ENCODE measurements at places on chromosomes 2 and 18.

DNA sequence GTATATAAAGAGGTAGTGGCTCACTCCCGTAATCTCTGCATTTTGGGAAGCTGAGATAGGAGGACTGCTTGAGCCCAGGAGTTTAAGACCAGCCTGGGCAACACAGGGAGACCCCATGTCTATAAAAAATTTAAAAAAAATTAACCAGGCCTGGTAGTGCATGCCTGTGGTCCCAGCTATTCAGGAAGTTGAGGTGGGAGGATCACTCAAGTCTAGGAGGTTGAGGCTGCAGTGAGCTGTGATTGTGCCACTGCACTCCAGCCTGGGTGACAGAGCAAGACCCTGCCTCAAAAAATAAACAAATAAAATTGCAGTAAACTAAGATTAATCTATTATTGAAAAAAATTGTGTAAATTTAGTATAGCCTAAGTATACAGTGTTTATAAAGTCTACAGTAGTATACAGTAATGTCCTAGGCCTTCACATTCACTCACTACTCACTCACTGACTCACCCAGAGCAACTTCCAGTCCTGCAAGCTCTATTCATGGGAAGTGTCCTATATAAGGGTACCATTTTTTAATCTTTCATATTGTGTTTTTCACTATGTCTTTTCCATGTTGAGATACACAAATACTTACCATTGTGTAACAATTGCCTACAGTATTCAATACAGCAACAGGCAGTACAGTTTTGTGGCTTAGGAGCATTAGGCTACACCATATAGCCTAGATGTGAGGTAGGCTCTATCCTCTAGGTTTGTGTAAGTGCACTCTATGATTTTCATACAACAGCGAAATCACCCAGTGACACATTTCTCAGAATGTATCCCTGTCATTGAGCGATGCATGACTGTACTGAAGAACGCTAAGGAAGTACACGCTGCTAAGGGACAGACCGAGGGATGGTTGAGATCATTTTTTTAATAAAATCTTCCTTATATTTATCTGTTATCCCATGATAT lies 10.4 kb upstream of the MAP4K3 start:
- no peak for DNase-seq

- DNase-seq: no peak
Measured at GRCh38 chr2:241134711-241135110, 14.6 kb downstream of the PASK start.

GRCh38 chr2:205734436-205735037 lies 52.2 kb downstream of the NRP2 start:
- no peak for DNase-seq

- DNase-seq: no peak
Measured at GRCh38 chr2:235692671-235693171, 198.9 kb downstream of the AGAP1 start.

DNA sequence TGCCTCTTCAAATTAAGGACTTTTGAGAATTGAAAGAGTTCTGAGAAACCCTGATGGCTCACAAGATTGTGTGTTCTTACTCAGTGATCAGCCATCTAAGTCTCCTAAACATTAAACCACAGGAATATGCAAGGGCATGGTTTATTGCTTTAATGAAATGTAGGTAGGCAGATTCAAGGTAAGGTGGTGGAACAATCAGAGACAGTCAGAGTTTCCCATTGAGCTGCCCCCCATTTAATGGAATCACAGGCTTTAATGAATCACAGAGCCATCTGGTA lies 107.8 kb upstream of the LRATD1 start:
- no peak for DNase-seq

DNA sequence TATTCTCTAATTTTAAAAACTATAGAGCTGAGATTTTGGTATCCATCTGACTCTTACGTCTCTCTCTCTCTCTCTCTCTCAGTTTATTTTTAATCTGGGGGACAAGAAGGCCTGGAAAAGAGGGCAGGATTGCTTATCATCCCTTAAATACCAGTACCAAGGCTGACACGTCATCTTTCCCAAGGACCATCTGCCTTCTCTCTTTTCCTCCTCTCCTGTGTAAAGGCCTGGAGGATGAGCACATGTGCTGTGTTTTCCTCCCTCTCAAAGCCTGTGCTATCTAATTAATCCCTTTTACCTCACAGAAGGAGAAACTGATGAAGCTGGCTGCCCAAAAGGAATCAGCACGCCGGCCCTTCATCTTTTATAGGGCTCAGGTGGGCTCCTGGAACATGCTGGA lies 7.3 kb downstream of the IL37 start:
- DNase-seq: no peak

DNA sequence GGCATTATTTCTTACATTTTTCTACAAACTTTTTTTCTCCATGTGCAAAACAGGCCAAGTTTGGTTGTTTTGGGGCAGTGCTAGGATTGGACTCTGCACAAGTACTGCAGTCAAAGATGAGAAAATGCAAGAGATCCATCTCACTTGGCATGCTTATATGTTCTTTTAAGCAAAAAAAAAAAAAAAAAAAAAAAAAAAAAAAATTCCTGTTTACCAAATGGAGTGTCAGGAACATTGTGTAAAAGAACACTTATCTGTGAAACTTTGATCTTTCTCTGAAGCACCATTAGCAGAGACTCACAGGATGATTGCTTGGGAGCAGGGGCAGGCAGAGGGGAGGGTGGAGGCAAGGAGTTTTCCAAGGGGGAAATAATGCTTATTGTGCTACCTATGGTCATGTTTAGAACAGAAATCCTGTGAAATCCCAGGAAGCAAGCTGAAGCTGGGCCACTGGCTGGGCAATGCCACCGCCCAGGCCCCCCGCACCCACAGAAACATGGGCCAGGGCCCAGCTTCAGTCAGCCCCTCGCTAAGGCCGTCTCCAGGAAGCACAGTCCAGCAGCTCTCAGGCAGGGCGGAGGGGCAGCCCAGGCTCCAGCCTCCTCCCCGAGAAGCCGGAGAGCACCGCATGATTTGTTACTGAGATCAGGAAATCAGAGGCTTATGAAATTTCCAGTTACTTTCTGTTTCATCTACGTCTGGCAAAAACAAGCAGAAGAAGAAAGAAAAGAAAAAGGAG lies 229.4 kb downstream of the ZNF516 start:
- DNase-seq: no peak

DNA sequence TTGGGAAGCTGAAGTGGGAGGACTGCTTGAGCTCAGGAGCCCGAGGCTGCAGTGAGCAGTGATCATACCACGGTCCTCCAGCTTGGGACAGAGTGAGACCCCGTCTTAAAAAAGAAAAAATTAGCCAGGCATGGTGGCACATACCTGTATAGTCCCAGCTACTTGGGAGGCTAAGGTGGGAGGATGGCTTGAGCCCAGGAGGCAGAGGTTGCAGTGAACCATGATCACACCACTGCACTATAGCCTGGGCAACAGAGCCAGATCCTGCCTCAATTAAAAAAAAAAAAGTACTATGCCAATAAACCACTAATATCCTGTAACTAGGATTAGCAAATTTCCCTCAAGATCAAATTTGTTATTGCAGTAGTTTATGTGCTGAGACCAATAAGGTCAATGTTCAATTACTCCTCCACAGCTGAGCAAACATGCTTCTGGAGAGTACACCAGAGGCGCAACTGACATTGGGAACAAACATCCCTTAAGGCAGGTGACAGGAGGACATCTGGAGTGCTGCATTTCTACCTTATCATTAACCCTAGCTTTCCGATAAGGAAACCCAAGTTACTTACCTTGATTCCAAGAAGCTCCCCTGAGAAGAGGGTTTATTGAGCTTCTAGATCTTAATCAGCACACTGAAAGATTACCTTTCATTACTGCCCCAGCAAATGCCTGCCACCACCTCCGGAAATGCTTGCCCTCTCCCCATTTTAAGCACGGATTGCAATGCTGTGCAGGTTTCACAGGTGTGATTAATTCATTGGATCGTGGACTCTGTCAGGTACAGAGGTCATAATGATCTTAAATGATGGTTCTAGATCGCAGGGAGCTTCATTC lies 26.2 kb downstream of the MGAT4A start:
- DNase-seq: no peak

DNA sequence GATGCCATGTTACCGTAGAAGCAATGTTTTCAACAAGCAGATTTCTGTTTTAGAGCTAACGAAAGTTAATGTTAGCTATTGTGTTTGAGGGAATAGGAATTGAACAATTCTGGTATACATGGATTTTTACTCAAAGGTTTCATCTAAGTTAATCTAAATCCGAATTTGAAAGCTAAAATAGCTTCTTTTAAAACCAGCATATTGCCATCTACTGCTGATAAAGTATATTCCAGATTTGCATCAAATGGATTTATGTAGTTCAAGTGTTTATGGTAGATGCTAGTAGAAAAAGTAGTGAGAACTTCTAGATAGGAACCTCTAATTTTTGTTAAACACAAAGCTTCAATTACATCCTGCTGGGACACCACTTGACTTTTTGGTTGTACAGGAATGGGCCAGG lies 1569.5 kb upstream of the NXPH2 start:
- no peak for DNase-seq

GRCh38 chr2:38251940-38252339 lies 125.1 kb downstream of the ATL2 start:
- no peak for DNase-seq

GRCh38 chr2:163731735-163732134 lies 4.1 kb downstream of the FIGN start:
- DNase-seq: no peak

DNA sequence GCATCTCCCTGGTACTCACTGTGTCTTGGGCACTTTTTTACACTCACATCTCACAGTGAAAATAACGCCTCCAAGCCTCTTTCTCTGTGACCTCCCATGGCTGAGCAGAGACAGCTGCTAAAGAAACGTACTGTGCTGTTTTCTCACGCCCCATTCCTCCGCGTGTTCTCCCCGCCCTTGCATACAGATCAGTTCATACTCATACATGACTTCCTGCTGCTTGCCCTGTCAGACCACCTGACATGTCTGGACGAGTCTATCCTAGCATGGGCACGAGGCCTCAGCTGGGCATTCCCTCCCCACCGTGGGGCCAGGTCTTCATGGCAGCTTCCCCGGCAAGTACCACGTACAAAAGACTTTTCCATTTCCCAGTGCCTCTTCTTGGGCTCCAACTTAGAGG lies 21.2 kb upstream of the IL1A start:
- DNase-seq: no peak

DNA sequence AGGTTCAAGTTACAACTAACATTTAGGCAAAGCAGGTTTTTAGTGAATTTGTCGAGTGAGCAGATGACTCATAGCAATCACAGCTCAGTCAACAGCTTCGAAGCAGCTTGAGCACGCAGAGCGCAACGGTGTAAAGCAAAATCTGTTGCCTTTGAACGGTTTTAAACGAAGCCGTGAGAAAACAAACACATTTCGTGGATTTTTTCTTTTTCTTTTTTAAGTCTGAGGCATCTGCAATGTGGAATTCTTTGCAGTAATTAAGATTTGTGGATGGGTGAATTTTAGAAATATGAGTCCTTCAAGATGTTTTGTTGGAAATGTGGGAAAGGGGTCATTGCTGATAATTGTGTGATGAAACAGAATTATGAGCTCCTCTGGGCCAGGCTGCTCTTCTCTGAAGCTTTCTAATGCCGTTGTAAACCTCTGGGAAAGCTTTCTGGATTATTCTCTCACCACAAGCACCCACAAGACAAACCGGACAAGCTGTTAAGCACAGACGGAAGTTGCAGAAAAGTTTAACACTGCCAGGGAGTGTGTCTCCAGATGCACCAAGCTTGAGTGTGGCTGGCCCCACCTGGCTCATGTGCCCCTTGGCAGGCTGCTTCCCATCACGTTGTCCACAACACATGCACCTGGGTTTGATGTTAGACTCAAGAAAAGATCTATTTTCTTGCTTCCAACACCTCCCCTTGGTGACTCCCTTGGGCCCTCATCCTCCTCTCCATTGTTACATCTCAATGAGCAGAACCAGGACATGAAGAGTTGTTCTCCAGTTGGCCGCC lies 224.7 kb downstream of the ACKR3 start:
- no peak for DNase-seq

- no peak for DNase-seq
Measured at GRCh38 chr2:167914969-167915368, 332.4 kb downstream of the STK39 start.

GRCh38 chr2:79178076-79178674 lies 18.6 kb upstream of the REG3A start:
- no peak for DNase-seq

GRCh38 chr2:24046599-24046929 lies 627 bp downstream of the WDCP start:
- DNase-seq: no peak

GRCh38 chr18:10055125-10055750 lies 141.4 kb downstream of the VAPA start:
- no peak for DNase-seq

DNA sequence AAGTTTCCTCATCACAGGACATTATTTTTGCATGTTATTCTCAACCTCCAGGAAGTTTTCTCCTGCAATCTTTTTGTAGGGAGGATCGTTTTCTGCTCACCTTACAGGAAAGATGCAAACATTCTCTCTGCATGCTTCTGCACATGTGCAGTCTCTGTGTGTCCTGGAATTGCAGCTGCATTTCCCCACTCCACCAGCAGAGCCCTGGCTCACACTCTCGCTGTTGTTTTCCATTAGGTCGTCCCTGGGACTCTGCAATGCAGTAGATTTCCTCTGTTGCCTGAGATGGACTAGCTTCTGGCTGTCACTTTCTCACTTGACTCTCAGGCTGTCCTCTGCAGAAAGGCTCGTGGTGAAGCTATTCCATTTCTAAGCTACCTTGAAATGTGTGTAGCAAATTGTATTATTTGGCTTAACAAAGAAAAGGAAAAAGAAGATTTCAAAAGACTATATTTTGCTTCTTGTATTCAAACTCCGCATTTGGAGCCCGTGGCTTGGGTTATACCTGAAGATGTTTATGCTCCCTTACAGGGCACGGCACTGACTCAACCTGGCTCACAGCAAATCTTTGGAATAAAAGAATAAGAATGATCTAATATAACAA lies 346.7 kb downstream of the RAD51AP2 start:
- DNase-seq: no peak

- no peak for DNase-seq
Measured at GRCh38 chr2:174574657-174575056, 22.9 kb downstream of the WIPF1 start.

DNA sequence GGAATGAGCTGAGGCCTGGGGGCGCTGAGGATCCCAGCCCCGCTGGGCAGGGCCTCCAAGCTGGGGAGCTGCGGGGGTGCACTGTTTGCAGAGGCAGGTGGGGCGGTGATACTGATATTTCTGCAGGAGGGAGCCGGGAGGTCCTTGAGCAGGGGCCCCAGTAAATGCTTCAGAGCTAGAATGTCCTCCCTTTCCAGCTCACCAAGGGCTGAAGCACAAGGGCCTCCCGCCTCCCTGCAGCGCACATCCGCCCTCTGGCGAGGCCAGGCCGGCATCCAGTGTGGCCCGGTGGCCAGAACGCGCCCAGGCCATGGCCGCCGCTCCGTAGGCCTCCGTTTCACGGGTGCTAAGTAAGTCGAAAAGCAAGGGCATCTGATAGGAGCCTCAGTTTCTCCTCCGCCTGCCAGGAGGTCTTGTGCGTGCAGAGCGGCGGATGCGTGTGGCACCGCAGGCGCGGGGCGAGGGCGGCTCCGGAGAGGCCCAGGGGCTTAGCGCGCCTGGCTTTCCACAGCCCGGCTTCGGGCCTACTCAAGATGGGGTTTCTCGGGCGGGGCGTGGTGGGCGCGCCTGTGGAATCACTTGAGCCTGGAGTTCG lies 29.5 kb upstream of the CHMP1B start:
- DNase-seq: no peak

Measured in NCI-H2107 (cell line).